ENCODE measurements at places on chromosomes 4 and X.

- DNase-seq = no peak
Observed at GRCh38 chr4:125719987-125720386, 405.2 kb downstream of the FAT4 start.

DNA sequence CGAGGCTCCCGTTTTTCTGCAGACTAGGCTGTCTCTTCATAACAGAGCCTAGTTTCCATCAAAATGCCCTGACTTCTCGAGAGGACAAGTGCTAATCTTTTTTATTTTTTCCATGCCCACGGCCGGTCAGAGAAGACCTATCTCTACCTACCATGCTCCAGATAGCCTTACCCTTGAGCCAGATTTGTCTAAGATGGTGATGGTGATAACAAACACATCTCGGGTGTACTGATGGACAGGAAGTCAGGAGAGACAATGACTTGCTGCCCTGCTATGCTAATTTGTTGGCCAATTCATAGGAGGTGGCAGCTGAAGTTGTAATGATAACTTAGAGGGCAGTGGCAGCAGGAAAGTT lies 42.2 kb upstream of the NKRF start:
- no peak for DNase-seq

DNA sequence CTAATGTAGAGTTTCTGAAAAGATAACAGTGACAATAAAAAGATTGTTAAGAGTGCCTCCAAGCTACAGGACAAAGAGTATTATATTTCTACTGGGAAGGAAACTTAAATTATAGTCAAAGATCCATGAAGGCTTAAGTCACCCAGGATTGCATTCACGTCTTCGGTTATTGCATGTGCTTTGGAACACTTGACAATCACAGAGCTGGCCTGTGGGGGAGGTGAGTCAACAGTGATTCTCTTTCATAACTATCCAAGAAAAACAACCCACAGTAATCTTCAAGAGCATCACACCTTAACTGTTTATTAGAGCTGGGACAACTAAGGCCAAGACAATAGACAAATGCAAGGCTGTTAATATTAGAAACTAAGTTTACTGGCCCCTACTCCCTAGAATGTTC lies 40.3 kb downstream of the PDGFC start:
- DNase-seq = no peak

GRCh38 chr4:140839888-140840790 lies 84.0 kb upstream of the TBC1D9 start:
- no peak for DNase-seq

- no peak for DNase-seq
Observed at GRCh38 chrX:69556060-69557011, 52.2 kb downstream of the NALF2 start.

- no peak for DNase-seq
Observed at GRCh38 chrX:66684196-66684595, 45.3 kb upstream of the EDA2R start.

- no peak for DNase-seq
Observed at GRCh38 chr4:81648576-81649275, 177.0 kb upstream of the RASGEF1B start.

GRCh38 chr4:182518421-182518820 lies 275.2 kb downstream of the TENM3 start:
- DNase-seq = no peak

DNA sequence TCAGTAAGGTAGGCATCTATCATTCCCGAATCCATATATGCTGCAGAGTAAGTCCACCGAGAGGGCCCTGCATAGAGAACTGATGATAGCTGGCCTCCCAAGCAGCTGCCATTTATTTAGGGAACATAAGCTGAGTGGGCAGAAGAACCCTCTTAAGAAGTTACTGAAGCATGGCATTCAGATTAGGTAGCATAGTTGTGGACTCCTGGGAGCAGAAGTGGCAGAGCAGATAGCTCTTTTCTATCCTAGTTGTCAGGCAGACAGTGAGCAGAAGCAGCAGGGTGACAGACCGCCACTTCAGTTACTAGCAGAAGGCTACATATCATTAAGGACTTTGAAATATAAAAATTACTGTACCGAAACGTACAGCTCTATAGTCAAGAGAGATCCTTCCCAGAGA lies 454.7 kb downstream of the PPP4R3C start:
- no peak for DNase-seq

DNA sequence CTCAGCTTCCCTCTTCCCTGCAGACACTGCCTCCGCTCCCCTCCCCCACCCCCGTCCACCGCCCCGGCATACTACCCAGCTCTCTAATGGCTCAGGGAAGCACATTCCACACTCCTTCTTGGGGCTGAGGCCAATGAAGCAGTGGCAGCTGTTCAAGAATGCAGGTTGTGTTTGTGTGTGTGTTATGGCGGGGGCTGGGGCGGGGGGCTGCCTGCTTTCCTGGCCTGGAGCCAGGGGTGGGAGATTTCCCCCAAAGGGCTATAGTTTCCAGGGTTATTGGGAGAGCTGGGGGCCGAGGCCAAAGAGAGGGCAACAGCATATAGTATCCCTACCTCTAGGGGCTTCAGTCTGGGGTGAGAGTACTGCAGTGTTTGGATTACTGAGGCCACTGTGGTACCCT lies 149.4 kb downstream of the EFNB1 start:
- DNase-seq = no peak

DNA sequence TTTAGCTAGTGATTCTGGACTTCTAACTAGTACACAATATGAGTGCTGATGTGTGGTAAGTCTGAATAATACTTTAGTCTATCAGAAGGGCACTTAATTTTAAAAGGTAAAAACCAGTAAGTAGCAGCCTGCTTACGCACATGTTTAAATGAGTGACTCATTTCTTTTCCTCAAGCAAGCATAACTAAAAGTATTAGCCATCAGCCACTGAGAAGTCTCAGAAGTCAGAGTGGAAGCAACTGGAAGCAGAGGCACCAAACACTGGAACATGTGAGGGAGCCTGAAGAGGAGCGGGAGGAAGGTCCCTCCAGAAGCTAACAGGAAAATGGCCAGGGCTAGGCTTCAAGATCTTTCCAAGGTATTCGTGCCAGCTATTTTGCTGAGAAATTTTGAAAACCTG lies 257.7 kb downstream of the RAPGEF2 start:
- no peak for DNase-seq

DNA sequence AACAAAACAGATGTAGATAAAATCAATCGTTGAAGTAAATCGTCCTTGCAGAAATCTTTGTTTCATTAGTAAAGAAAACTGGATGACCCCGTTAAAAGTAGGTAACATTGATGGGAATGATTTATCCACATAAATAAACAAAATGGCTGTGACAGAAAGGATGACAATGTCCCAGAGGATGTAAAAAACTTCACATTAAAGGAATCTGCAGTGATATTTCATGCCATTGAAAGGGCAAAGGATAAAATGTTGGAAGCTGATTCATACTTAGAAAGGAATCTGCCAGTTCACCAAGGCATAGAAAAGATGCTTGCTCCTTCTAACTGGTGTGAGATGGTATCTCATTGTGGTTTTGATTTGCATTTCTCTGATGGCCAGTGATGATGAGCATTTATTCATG lies 24.2 kb upstream of the EPGN start:
- no peak for DNase-seq

DNA sequence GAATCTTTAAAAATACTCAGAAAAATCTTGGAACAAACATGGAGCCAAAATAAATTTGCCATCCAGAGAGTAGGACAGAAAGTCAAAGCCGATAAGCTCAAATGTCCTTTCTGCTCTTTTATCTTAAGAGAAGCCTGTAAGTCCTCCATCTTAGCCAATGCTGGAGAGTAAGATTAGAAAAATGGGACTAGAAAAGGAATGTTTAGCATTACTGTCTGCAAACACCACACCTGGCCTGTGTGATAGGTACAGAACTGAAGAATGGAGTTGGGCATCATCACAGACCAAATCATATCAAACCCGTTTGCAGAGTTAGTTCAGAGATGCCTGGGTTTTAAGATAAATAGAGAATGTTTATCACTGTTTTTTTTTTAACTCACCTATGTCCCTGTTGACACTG lies 10.5 kb upstream of the SLC39A8 start:
- DNase-seq = no peak

GRCh38 chr4:76969495-76969894 lies 19.9 kb downstream of the SEPTIN11 start:
- no peak for DNase-seq

GRCh38 chr4:136136601-136137000 lies 1395.7 kb downstream of the PCDH18 start:
- no peak for DNase-seq

DNA sequence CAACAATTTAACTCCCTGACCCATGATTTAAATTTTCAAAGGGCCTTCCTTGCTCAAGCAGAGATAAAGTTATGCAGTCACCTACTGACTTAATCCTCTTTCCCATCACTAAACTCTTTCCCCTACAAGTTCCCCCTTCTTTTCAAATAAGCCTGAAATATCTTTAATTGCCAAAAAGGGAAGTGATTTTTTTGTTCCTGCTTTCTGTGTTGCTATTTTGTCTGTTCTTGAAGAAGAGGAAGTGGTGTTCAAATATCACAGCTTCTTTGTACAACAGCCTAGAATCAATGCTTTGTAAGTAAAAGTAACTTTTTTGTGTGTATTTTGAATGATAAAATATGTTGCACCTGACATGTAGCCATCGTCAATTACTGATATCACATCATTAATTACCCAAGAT lies 595.9 kb downstream of the CENPC start:
- no peak for DNase-seq

DNA sequence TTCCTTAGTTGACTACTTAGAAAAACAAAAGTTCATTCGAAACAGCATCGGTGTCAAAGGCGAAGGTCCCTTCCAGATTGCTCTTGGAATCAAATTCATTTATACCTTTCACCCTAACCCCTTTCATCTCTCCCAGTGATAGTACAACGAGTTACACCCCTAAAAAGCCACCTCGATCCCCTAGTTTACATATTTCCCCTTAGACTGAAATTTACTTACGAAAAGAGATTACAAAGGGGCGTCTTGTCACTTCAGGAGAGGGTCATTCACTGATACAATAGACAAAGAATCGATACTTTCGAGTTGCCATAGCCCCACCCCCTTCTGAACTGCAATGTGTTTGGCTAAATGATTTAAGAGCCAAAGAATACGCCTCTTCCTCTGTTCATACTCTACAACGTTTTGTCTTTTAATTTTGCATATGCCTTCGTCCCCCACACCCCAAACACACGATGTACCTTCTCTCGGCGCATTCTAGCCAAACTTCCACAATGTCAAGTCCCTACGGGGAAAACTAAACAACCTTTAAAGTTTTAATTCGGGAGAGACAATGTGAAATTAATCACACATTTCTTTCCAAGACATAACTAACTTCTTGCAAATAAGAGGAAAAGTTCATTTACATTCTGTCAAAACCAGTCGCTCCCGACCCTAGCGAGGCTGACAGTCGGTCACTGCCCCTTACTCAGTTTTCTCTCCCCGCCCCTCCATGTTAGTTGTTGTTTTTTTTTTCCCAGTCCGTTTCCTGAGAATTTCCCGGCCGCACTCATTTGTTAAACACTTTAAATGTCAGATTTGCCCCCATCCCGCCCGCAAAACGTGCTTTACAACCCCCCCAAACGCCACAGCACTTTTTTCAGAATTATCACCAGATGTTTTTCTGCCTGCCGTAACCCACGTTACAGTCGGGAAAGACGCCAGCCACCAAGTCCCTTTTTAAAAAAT lies 88.6 kb downstream of the HPRT1 start:
- no peak for DNase-seq

DNA sequence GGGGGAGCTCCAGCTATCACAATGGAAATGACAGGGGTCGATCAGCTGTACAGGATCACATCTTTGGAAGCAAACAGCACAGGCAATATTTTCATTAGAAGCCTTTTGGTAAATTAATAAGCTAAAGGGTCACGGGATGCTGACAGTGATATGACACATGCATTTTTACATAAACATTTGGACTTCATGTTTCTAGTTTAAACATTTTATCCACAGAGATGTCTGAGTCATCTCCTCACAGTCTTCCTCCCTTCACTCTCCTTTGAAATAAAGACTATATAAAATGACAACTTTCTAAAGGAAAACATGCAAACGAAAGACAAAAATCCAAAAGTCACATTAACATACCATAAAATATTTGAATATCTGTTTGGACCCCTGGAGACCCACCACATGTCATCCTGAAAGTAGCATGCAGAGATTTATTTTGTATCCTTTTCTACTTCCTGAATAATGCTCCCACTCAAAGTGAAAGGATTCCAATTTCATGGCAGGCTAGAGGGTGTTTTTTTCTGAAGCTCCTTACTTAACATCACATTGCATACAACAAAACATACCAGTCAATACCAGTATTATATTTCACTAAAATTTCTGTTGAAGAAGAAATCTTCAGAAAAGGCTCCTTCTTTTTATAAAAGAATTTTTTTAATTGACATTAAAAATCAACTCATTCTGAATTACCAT lies 200.1 kb upstream of the PPARGC1A start:
- DNase-seq = no peak

- DNase-seq = no peak
Observed at GRCh38 chr4:96016634-96017299, 176.9 kb downstream of the PDHA2 start.

DNA sequence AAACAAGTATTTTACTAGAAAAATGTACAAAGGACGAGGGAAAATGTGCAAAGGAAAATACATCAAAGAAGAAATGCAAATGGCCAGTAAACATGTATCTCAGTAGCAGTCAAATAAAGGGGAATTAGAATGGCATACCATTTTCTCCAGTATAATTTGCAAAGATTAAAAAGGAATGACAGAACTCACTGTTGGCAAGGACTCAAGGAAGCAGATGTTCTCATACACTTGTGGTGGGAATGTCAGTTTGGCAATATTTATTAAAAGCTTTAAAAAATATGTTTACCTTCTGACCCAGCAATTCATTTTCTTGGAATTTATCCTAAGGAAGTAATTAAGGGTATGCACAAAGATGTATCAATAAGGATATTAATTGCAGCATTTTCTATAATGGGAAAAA lies 7.6 kb downstream of the CLCN5 start:
- no peak for DNase-seq

GRCh38 chr4:140637836-140638235 lies 69.1 kb upstream of the UCP1 start:
- DNase-seq = no peak

GRCh38 chrX:53163436-53163835 lies 61.6 kb downstream of the KDM5C start:
- DNase-seq = no peak

- DNase-seq = no peak
Observed at GRCh38 chr4:13577660-13578059, 33.4 kb upstream of the NKX3-2 start.

- DNase-seq = no peak
Observed at GRCh38 chr4:169153481-169154087, 117.2 kb downstream of the SH3RF1 start.

DNA sequence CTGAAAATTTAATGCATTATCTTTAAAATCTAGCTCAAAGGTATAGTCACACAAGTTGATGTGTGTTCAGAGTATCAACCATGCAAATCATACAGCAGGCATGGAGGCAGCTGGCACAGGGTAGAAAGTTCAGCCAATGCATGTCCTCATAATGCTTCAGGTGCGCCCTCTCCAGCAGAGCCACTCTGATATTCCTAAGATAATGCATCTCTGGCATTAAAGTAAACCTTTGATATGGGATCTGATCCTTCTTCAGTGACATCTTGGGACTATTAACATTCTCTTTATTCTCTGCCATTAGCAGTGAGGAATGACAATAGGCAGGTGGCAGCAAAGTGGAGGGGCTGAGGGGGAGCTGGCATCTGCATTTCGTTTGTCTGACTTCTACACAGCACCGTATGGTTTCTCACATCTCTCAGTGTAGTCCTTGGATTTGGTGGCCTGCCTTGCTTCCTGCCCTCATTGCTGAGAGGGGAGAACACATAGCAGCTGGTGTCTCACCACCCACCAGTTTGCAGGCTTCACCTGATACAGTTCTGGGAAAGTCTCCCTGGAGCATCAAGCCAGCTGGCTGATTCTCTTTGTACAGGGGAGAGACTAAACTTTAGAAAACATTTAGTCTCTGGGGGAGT lies 168.7 kb upstream of the TBC1D9 start:
- no peak for DNase-seq

GRCh38 chrX:8254401-8254800 lies 83.3 kb upstream of the VCX2 start:
- no peak for DNase-seq

Measured in upper lobe of right lung (tissue), 1 donor.